Activated CD4-positive, CD25-positive, alpha-beta regulatory T cell (primary cell): ENCODE measurements at places on chromosomes 3 and 15.

DNA sequence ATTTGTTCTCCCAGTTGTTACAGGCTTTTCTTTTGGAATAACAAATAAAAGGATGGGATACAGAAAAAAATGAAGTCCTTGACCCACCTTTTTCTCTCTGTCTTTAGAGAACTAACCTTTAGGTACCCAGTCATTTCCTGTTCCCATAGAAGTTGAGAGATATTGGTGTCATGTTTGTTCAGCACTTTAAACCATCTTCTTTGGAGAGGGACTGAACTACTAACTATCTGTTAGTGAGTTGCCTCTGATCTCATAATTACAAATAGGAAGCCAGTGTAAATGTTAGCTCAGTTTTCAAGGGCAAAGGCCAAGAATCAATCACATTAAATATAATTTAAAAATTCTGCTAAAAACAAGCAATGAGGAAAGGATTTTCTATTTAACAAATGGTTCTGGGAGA, 72.9 kb upstream of the DCBLD2 start:
- DNase-seq, result no peak

- no peak for DNase-seq
Measured at GRCh38 chr15:77342807-77343206, 77.1 kb downstream of the PEAK1 start.

DNA sequence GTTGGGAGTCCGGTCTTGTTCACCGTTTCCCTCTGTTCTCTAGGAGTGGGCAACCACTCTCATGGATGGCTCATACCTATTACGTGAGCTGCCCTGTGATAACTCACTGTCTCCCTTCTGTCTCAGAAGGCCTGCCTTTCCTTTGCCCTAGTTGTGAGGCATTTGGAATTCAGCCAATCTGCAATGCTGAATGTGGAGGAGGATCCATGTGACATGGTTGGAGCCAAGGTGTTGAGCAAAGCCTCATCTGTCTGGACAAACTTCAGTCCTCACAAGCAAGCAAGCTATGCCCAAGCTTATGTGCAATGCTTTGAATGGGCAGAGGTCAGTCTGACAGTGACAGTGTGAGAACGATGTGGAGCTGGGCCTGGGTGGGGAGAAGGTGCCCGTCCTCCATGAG, 37.8 kb upstream of the ATP10A start:
- no peak for DNase-seq

- no peak for DNase-seq
Measured at GRCh38 chr3:40615110-40615915, 90.6 kb downstream of the ZNF621 start.

- DNase-seq, result no peak
Measured at GRCh38 chr15:39887832-39888231, 32.2 kb downstream of the GPR176 start.

GRCh38 chr3:132405188-132405587, 12.1 kb upstream of the DNAJC13 start:
- no peak for DNase-seq

DNA sequence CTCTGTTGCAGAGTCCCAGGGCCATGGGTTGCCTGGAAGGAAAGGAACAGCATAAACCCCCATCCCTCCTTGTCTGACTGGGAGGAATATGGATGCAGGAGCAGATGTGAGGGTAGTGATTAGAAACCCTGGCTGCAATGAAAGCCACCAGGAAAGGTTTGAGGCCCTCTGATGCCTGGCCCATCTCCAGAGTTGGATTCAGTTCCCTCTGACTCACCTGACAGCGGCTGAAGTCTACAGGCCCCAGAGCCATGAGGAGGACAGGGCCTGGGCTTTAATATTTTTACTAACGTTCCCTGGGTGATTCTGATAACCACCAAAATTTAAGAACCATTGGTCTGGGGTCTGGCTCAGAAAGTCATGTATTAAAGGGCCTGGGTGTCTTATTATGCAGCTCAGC, 214.0 kb downstream of the EPHB1 start:
- no peak for DNase-seq

DNA sequence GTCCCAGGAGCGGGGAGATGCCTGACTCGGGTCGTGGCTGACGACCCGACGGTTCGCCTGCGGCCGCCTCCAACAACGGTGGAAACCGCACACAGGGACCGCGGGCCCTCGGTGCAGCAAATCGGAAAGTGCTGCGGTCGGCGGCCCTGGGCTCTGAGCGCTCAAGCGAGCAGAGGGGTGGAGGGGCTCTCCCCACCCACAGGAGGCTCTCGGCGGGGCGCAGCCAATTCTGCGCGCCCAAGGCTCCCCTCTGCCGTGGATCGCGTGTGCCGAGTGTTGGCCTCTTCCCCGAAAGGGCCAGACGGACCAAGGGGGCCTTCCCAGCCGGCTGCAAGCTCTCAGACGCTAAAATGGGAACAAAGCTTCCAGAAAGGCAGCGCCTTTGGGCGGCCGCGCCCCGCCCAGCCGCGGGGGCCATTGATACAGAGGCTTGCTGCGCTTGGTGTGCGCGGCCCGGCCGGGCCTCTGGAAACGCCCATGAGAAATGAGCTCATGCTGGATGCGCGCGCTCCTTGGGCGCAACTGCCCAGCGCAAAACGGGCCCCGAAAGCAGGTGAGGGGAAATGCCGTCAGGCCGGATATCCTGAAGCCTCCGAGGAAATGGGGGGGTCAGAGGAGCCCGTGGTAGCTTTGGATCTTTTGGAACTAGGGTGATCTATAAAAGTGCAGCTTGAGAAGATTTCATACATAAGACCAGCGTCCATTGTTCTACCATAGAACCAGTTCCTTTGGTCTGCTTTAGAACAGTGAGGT, 1.2 kb upstream of the GSK3B start:
- DNase-seq, result peak; percentile 56

DNA sequence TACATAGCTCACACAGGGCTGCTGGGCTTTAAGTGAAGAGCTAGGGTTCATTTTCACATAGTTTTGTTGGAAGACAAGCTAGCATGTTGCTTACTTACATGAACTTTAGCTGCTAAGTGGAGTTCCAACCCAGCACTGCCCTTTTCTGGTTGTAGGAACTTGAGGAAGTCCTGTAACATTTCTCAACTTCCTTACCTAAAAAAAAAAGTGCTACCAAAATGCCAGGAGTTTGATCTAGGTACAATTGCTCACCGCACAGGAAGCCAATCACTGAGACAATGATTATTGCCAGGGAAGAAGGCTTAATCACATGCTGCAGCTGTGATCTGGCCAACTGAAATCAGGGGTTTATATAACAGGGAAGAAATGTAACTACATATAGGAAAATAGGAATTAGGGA, 52.8 kb downstream of the IL12A start:
- DNase-seq, result no peak

DNA sequence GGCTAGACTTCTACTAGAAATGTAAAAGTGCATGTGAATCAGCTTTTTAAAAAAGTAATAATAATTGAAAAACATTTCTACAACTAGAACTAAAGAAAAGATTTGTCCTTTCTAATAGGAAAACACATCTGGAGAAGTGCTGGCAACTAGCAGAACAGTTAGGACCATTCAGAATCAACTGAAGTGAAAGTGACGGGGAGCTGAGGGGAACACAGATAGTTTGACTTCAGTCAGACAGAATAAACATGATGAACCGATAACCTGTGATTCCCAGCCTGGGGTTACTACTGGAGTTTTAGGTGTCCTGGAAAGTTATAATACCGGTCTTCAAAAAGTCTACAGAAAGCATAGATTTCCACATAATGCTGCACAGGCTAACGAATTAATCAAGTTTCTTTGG, 28.1 kb downstream of the OPA1 start:
- no peak for DNase-seq

- DNase-seq, result no peak
Measured at GRCh38 chr3:156253150-156253549, 132.8 kb downstream of the KCNAB1 start.
